ENCODE measurements at places on chromosomes 4 and X.
A peak's percentile ranks its signal among the peaks of the same experiment; 100 is the strongest.

- no peak for DNase-seq
Measured at GRCh38 chr4:156038772-156039171, 85.1 kb upstream of the CTSO start.

DNA sequence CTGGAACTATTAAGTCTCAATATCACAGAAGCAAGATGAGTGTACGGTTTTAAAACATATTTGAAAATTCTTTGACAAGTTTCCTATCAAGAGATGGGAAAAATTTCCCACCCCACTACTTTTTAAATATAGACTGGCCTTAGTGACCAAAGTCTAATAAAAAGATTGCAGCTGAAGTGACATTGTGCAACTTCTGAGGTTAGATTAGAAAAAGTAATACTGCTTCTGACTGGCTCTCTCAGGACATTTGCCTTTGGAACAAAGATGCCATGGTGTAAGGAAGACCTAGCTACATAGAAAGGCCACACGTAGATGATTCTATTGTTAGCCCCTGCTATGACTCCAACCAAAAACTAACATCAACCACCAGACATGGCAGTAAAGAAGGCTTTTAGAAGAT is 138.7 kb upstream of the FAM47C start:
- no peak for DNase-seq

GRCh38 chr4:155807021-155807420 is 48.2 kb downstream of the GUCY1B1 start:
- no peak for DNase-seq

- DNase-seq: no peak
Measured at GRCh38 chrX:36986231-36986630, 21.9 kb upstream of the FAM47C start.

DNA sequence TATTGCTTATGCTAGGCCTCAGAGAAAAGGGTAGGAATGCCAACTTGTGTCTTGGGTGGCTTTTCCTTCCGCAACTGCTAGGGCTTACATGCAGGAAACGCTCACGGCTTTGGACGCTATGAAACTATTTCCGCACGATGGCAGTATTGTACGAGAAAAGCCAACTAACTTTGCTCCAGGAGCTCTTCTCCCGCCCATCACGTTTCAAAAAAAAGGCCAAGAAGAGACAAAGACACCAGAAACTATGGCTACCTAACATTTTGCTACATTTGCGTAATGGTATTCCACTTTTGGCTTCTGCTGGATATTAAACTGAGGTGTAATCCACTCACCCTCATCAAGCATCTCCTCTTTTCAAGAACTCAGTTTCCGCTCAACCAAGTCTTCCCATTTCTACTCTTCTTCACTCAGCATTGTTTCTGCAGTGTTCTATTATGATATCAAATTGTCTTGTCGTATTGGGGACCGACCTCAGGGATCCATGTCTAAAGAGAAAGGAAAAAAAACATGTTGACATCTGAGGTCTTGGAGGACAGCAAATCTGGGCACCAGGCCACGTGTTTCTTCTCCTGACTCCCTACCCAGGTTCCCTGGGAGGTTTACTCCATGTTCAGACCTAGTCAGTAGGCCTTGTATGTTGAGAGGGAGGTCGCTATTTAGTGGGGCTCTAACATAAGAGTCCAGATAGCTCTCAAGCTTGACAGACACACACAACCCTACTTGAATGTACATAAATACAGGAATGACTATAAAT is 239.4 kb upstream of the STK26 start:
- peak; percentile 53 for DNase-seq

DNA sequence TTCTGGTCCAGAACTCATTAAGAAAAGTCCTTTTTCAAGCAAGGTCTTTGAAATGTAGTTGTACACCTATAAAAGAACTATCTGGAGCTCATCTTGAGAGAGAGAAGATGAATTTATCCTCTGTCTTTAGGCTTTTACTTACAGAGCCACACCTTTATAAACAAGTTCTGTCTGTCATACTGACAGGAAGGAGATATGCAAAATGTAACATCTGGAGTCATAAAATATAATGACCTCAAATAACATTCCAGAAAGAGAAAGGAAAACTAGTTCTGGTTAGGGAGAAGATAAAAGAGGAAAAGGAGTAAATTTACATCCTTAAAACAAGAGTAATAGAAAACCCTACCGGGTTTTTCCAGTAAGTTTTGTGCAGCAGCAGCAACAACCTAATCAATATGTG is 1.3 kb downstream of the INPP4B start:
- no peak for DNase-seq

- no peak for DNase-seq
Measured at GRCh38 chrX:102966701-102967100, 29.6 kb downstream of the RAB40AL start.

GRCh38 chrX:18026166-18026565 is 165.1 kb upstream of the RAI2 start:
- no peak for DNase-seq

DNA sequence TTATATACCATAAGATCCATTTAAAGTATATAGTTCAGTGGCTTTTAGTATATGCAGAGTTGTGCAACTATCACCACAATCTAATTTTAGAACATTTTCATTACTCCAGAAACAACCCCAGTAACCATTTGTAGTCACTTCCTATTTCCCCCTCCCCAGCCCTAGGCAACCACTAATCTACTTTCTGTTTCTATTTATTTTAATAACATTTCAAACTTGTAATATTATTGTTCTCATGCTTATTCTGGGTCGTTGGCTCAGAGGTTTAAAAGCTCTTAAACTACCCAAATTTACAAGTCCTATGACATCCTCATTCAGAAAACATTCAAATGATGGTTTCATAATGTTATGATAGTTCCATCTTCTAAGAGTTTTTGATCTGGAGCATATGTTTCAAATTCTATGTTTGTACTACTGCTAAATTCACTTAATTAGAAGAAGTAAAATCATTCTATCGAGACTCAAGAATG is 18.4 kb downstream of the XIAP start:
- DNase-seq: no peak

DNA sequence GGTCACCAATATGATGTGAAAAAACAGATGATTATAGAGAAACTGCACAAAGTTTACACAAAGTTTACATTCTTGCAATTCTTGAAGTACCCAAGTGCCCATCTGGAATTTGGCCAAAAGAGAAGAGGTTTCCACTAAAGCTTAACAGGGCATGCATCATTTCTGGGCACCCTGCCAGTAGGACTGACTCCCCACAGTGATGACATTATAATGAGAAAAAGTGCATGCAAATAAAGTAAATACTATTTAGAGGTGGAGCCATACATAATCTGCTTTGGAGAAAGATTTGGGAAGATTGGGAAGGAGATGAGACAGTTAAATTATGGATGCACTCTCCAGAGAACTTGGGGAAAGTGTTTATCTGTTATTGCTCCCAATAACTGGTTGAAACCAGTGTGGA is 93.7 kb upstream of the TRPC3 start:
- DNase-seq: no peak

- DNase-seq: no peak
Measured at GRCh38 chr4:179605196-179605595, 2163.0 kb upstream of the AGA start.

DNA sequence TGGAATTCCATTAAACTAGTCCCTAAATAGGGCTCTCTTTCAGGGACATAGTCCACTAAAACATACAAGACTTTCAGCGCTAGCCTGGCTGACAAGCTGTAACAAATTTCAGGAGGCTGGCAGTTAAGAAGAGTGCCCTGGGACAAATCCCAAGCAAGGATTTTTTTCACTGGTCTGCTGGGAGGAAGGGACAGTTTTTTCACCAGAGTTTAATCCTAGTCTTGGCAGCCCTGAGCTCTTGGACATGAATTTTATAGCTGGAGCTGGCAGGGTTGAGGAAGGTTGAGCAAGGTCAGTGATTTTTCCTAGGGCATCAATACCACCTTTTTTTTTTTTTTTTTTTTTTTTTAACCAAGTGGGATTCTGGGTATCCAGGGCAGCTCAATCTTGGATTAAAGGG is 184.4 kb downstream of the SH2D1A start:
- no peak for DNase-seq

DNA sequence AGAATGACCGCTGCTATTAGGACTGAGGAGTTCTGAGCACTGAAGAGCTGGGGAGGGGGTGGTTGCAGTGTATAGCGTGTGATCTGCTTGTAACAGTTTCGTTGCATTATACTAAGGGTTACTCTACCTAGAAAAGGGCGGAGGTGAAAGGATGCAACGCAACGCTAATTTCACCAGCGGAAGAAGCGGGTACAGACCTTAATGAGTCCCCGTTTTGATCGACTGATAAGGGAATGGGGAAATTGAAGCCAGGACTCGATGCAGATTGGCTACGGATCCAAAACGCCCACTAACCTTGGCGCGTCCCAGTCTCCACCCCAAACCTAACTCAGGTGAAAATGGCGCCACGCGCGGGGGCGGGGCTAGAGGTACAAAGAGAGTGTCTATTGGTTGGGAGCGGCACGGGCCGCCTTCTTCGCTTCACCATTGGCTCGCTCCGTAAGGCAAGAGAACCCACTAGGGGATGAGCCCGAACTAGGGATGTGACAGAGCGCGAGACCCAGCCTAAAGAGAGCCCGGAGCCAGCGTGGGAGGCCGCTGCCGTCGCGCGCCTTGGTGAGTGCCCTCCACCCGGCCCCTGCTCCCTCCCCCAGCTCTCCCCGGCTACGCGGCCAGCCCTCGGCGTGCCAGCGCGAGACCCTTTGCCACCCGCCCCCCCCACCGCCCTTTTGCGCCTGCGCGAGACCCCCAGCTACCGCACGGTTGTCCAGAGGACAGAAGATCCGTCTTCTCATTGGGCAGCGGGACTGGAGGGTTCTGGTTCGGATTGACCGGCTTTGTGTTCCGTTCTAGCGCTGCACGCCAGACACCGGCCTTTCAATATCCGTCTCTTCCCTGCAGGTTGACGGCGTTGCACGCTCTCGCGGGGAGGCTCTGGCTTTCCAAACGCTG is at the start of gene EBP:
Gene EBP, plus strand, starts transcription at position 456 of the 891 bp plus-strand sequence. CDS start 1,964 bp downstream, outside the sequence.
- peak; percentile 76 for DNase-seq

DNA sequence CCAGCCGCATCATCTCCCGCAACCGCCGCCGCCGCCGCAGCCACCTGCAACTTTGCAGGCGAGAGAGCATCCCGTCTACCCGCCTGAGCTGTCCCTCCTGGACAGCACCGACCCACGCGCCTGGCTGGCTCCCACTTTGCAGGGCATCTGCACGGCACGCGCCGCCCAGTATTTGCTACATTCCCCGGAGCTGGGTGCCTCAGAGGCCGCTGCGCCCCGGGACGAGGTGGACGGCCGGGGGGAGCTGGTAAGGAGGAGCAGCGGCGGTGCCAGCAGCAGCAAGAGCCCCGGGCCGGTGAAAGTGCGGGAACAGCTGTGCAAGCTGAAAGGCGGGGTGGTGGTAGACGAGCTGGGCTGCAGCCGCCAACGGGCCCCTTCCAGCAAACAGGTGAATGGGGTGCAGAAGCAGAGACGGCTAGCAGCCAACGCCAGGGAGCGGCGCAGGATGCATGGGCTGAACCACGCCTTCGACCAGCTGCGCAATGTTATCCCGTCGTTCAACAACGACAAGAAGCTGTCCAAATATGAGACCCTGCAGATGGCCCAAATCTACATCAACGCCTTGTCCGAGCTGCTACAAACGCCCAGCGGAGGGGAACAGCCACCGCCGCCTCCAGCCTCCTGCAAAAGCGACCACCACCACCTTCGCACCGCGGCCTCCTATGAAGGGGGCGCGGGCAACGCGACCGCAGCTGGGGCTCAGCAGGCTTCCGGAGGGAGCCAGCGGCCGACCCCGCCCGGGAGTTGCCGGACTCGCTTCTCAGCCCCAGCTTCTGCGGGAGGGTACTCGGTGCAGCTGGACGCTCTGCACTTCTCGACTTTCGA is 654 bp downstream of the ATOH1 start:
- no peak for DNase-seq

- no peak for DNase-seq
Measured at GRCh38 chr4:152258804-152259708, 276.8 kb downstream of the FBXW7 start.

DNA sequence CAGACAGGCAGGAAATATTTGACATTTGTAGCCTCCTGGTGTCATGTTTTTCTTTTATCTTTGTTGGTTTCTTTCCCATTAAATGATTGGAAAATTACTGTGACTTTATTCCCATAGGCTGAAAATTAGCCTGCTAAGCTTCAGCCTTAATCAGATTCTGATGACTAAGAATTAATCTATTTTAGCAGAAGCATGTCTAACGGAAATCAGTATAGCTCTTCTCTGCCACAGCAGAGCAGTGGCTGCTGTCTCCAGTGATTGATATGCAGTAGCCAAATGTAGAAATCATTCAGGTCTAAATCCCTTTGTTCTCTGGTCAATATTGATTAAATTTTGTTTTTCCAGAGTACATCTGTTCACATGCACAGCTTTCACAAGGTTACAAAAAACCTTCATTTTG is 199.3 kb downstream of the GC start:
- DNase-seq: no peak

- no peak for DNase-seq
Measured at GRCh38 chrX:110041980-110042379, 39.1 kb downstream of the TMEM164 start.

DNA sequence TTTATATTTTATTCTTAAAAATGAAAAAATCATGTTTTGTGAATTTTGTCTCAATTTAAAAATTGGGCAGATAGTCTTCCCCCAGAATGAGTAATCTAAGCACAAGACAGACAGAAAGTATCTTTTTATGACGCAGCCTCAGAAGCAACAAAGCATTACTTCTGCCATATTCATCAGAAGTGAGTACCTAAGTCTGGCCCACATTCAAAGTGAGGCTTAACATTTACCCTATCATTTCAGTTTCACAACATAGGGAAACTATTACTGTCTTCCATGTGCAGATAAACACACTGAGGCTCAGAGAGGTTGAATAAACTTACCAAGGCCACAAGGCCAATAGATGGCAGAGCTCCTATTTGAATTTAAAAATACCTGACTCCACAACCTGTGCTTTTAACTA is 4.4 kb upstream of the PRDX4 start:
- DNase-seq: no peak

GRCh38 chr4:7291372-7292114 is 99.2 kb downstream of the SORCS2 start:
- peak; percentile 64 for DNase-seq

DNA sequence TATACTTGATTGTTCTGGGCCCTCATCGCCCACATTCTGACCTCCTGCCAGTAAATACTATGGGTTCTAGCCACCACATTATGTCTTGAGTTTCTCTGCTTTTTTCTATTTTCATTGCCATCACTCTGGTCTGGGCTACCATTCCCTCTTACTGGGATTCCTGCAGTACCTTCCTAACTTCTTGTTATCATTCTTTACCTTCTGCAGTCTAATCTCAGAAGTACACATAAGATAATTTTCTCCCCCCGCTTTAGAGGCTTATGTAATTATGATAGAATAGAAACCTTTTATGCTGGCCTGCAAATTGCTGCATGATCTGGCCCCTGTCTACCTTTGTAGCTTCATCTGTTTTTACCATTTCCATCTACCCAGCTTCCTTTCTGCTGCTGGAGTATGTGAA is 19.2 kb downstream of the STIM2 start:
- DNase-seq: no peak

- no peak for DNase-seq
Measured at GRCh38 chrX:9282325-9282724, 182.5 kb upstream of the TBL1X start.

- no peak for DNase-seq
Measured at GRCh38 chrX:71118985-71119535, 664 bp downstream of the MED12 start.

- DNase-seq: no peak
Measured at GRCh38 chr4:161555689-161556660, 607.8 kb downstream of the FSTL5 start.

- no peak for DNase-seq
Measured at GRCh38 chr4:16259241-16259888, 33.1 kb upstream of the TAPT1 start.

- DNase-seq: no peak
Measured at GRCh38 chr4:187366530-187366929, 629.0 kb upstream of the ZFP42 start.

Measured in dorsolateral prefrontal cortex (tissue), 122 donors.